HepG2 (cell line): ENCODE measurements at places on chromosomes 12 and 14. TPM values are rescaled to one million over a fixed set of nuclear protein-coding genes. Genes with fewer than 3 reads are reported as not detected.

MIPOL1 gene
- total RNA-seq: 34.2 and 35.2 TPM in 2 replicates

TAPBPL gene
- 3.2 and 10.0 TPM in 2 replicates for total RNA-seq

DNA sequence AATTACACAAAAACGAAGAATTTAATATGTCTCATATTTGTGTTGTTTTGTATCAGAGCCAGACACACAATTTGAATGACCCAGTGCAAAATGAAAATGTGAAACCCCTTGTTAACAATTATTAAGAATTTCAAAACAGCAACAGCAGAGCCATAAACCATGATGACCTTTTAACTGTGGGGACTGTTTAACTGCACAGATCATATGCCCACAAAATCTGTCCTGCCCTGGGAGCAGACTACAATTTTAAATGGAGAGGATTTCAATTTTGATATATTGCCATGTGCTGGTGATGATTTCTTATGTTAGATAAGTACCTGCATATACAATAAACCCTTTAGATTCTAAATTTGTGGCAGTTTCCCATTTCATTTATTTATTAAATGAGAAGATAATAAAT lies 455.5 kb upstream of the MGAT4C start:
- H3K27me3 ChIP-seq: no peaks in the 10 kb centered on the region
- no peaks in the 10 kb centered on the region for H3K4me1 ChIP-seq
- H3K27ac ChIP-seq: no peak overlapping the region
- no peak overlapping the region for H3K4me3 ChIP-seq

GRCh38 chr14:29461101-29461500 lies 466.5 kb downstream of the PRKD1 start:
- no peak for DNase-seq
- no peak overlapping the region for H3K27ac ChIP-seq
- H3K4me3 ChIP-seq: no peak overlapping the region
- H3K27me3 ChIP-seq: no peaks in the 10 kb centered on the region
- no peaks in the 10 kb centered on the region for H3K4me1 ChIP-seq
- H3K36me3 ChIP-seq: no peaks in the 10 kb centered on the region

DNA sequence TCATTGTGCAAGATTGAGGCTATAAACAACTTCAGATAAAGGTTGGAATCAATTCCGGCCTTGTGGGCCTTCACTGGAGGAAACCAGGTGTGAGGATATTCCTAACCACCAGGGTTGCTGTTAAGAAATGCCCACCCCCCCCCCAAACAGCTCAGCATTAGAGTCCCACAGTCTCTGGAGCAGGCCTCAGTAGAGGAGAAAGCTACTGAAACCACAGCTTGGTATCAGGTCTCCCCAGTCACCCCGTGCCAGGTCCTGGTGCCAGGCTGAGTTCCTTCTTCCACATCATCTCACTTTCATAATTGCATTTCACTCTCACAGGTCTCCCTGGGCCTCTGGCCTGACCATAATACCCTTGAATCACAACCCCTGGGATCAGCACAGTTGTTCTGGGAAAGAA lies 12.5 kb downstream of the GALNT6 start:
- DNase-seq: no peak
- H3K4me1 ChIP-seq: no peaks in the 10 kb centered on the region
- H3K27ac ChIP-seq: no peak overlapping the region
- H3K36me3 ChIP-seq: no peaks in the 10 kb centered on the region
- no peaks in the 10 kb centered on the region for H3K27me3 ChIP-seq
- no peak overlapping the region for H3K4me3 ChIP-seq

DNA sequence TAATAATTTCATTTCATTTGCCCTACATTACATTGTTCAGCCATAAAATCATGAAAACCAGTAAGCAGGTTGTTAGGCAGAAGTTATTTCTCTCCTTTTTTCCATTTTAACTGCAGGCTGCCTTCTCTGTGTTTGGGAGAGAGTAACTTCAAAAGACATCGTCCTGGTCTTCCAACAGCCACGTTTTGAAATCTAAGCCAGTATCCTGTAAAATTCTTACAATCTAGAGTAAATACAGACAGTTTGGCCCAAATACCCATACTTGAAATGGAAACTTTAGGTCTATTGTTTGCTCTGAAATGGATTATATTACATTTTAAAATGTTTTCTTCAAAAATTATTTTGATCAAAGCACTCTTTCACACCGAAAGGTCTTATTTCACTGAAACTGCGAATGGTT lies 66.1 kb upstream of the SLCO1C1 start:
- peak overlapping the region; percentile 93 for H3K27ac ChIP-seq
- peak; percentile 70 for DNase-seq
- H3K4me1 ChIP-seq: peaks cover 65% of the 10 kb centered on the region
- H3K4me3 ChIP-seq: peak overlapping the region; percentile 55; the same call in 1 of the 2 replicates
- H3K36me3 ChIP-seq: no peaks in the 10 kb centered on the region

DNA sequence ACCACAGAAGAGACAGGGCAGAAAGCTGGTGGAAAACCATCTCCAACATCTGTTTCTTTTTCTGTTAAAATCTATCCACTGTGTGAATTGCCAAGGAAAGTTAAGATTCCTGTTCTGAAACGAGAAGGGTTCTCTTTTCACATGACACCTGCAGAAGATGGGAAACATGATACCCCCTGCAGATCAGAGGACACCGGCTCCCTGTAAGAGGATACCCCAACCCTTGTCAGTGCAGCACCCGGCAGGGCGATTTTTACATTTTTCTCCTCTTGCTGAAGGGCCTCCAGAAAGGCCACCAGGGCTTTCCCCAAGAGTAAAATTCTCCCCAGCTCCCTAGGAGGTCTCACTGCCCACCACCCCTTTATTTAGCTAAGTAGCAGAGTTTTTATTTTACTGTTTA lies 48.2 kb downstream of the DPF3 start:
- H3K27me3 ChIP-seq: 0 out of 3 replicates have a peak, but pooled peaks cover under 1% of the 10 kb centered on the region
- H3K4me1 ChIP-seq: peaks cover 18% of the 10 kb centered on the region
- no peaks in the 10 kb centered on the region for H3K36me3 ChIP-seq
- DNase-seq: no peak
- no peak overlapping the region for H3K27ac ChIP-seq
- no peak overlapping the region for H3K4me3 ChIP-seq

DNA sequence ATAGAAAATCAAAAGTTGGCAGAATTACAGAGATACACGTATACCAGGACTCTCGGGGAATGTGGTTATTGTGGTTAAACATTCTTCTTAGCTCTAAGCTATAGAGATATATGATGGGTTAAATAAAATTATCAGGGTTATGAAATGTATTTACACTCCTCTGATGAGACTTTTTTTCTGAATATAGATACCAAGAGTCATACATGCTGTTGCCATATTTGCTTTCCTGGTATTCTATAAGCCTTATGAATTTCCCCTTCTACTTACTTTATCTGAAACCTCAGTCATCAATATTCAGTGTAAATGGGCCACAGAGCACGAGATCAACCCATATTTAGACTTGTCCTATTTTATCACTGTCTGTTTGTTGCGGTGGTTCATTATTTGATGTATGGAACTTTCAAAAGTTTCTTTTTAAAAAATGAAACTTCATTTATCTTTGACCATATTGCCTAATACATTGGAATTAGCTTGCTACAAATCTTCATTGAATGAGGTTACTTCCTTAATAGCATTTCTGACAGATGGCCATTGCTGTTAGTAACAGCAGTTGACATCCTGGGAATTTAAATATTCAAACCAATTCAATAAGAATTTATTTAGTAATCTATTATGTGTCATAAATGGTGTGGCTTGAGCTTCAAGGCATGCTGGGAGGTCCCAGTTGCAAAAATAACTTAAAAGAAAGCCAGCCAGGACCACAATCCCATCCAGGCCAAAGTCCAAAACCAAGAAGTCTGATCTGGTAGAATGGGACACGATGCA lies 393.5 kb downstream of the PCNX1 start:
- no peak overlapping the region for H3K27ac ChIP-seq
- no peaks in the 10 kb centered on the region for H3K27me3 ChIP-seq
- no peak overlapping the region for H3K4me3 ChIP-seq

- DNase-seq: no peak
- H3K4me1 ChIP-seq: peaks cover 10% of the 10 kb centered on the region; the same call in 1 of the 2 replicates
- no peak overlapping the region for H3K27ac ChIP-seq
Measured at GRCh38 chr12:50040657-50041056, 15.4 kb upstream of the RACGAP1 start.
